Amniotic epithelial cell (primary cell): ENCODE measurements at places on chromosomes 6 and 20.

- DNase-seq = no peak
These were observed 149.4 kb upstream of the BMP2 start for GRCh38 chr20:6618051-6618450.

DNA sequence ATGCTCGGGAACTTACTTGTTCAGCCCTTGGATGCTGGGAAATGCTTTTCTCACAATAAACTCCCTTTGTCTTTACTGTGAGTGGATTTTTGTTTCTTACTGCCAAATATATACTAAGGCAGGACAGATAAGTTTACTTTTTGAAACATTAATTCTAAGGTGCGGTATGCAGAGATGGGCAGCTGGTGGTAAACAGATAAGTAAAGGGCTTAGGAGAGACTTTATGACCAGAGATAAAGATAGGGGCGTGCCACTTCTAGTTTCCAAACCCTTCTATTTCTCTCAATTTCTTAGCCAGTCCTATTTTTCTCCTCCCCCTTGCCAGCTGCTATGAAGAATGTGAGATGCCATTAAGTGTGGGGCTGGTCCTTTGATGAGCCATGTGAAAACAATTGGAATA is 16.3 kb downstream of the SAMD3 start:
- DNase-seq = peak; percentile 38

- DNase-seq = peak; percentile 27
These were observed 34.0 kb downstream of the BMP5 start for GRCh38 chr6:55841341-55841740.

GRCh38 chr20:62535964-62536363 is 60.2 kb upstream of the GATA5 start:
- DNase-seq = no peak

GRCh38 chr6:108576709-108577108 is 16.0 kb downstream of the FOXO3 start:
- peak; percentile 78 for DNase-seq

GRCh38 chr20:57218489-57218888 is 48.0 kb downstream of the BMP7 start:
- DNase-seq = no peak
